ENCODE measurements at places on chromosomes 6 and 20.
A peak's percentile ranks its signal among the peaks of the same experiment; 100 is the strongest.

- no peak for DNase-seq
These were observed 32.7 kb downstream of the HLA-A start for GRCh38 chr6:29974901-29975560.

DNA sequence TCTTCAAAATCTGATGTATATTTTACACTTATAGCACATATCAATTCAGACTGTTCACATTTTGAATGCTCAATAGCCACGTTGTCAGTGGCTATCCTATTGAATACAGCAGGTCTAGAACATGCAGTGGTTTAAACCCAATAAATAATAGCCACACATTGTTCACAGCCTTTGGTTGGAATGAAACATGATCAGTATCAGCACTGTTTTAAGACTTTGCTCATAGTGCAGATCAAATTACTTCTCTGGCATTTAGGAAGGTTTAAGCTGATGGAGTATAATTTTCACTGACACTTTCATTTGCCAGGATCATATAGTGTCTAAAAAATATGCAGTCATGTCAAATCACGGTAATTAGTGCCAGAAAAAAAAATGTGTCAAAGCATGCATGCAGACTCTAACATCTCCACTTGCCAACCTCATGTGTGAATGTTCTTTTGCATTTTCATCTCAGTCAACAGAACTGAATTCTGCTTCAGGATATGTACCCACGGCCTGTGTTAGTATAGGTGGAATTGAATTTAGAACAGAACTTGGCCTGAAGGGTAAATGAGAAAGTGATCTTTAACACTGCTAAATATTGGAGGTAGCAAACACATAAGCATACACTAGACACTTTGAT lies 184.1 kb downstream of the SLC24A3 start:
- no peak for DNase-seq

GRCh38 chr20:38255393-38255792 lies 5.1 kb downstream of the KIAA1755 start:
- DNase-seq = no peak

DNA sequence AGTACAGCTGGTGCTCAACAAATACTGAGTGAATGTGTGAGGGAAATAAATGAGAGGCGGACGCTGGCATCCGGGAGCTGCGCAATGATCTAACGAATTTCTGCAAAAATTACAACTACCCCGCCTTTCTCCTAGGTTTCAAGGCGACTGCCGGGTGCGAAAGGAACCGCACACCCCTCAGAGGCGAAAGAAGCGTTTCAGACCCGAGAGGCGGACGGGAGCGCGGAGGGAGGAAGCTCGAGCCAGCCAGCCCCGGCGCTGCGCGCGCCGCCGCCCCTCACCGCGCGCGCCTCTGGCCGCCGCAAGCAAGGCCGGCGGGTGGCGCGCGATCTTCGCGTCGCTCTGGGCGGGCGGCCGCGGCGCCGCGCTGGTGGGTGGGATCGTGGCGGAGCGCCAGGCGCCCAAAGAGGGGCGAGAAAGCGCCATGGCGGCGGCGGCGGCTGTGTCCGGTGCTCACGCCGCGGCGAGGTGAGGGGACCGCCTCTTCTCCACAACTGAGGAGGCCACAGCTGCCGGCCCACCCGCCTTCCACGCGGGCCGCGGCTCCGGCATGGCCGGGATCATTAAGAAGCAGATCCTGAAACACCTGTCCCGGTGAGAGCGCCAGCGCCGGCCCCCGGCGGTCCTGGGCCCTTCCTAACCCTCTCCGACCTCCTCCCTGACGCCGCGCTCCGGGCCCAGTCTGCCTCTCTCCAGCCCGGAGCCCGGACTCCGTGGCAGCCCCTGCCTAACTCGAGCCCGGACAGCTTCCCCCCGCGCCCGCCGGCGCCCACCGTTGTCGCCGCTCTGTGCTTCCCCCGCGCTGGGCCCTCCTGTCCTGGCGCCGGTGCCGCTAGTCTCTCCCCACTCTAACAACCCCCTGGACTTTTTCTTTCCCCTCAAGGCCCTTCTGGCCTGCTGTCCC lies at the start of gene BLTP3A:
TSS of gene BLTP3A (plus strand) at position 383 of the 904 bp plus-strand sequence. CDS start at position 551, 168 bp downstream.
- peak; percentile 82 for DNase-seq

Data from activated CD4-positive, alpha-beta T cell treated with anti-CD3 and anti-CD28 coated beads, Interleukin-10, Interleukin-2, amounts not matched to agents 100 ng/mL and 50 ng/mL, durations not matched to agents 16 hours and 8 hours (primary cell).